Daoy (cell line): ENCODE measurements at places on chromosomes 1 and 21.

DNA sequence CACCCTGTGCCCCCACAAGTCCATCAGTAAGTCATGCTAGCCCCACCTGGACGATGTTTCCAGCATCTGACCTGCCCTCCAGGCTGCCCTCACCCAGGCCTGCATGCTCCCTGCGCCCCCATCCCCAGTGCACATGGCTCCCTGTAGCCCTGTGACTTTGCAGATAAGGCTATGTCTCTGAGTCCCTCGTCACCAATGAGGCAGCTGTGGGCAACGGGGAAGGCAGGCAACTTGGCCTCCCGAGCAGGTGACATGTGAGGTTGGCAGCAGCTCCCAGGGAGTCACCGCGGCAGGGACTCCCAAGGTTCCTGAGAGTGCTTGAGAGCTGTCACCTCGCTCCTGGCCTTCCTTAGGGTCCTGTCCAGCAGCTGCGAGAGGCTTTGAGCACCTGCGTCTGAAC lies 32.4 kb upstream of the AGPAT3 start:
- DNase-seq, result no peak

- peak; percentile 38 for DNase-seq
Observed at GRCh38 chr1:34460193-34460592, 283.5 kb downstream of the C1orf94 start.

GRCh38 chr1:17475752-17476151 lies 36.3 kb upstream of the RCC2 start:
- DNase-seq, result peak; percentile 76

- no peak for DNase-seq
Observed at GRCh38 chr1:7390604-7391000, 380.5 kb upstream of the VAMP3 start.

DNA sequence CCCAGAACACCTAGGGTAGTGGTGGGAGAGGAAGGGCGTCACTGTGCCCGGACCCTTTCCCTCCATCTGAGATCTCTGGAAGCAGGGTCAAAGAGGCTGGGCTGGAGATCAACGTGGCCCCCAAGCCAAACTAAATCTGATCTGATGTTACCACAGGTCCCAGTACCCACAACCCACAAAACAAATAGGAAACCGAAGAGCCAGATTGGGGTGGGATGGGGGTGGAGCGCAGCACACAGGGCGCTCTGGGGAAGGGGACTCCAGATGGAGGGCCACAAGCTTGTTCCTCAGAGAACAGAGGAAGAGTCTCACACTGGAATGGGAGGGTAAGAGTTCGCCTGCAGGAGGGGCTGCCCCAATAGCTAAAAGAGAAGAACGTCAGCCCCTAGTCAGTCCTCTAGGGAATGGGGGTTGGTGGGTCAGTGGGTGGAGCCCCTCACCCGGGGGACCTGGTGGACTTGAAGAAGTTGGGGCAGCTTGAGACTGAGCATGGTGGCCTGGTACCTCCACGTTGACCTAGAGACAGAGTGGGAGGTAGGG lies 1.5 kb downstream of the PAQR6 start:
- no peak for DNase-seq

DNA sequence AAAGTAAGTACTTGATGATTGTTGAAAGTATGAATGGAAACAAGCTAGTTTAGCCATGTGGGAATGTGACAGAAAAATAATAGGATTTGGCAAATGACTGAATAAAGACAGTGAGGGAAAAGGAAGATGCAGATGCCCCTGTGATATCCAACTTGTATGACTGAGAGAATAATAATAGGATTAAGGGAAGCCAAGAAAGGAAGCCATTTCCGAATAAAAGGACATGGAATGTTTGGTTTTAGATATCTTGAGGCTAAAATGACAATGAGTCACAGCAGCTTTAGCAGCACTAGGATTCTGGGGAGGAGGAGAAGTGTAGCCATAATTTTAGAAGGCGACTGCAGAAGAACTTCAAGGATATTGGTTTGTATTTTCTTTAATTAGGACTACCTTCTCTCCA lies 109.2 kb downstream of the TTLL7 start:
- DNase-seq, result peak; percentile 40

GRCh38 chr21:37251294-37251634 lies 15.9 kb downstream of the VPS26C start:
- no peak for DNase-seq
